ENCODE measurements at places on chromosomes 2 and 18.

DNA sequence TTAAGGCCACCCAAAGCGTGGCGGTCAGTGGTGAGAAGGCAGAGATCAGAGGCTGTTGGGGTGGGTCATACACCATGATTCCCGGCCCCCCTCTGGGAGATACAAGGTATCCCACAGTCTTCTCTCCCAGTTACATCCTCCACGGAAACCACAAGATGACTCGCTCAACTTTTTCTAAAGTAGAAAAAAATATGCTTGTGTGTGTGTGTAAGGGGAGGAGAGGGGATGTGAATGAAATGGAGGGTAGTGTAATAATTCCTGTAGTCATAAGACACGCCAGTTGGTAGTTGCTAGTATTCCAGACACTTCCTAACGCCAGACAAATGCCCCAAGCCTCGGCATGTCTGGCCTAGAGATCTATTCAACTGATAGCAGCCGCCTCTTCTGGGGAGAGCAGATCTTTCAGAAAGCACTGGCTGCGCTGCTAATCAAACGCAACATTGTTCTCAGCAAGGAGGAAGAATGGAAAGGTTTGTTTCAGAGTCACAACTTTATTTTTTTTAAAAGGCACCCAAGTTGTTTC lies 143.5 kb downstream of the TGIF1 start:
- peak; percentile 51 for DNase-seq

- no peak for DNase-seq
Measured at GRCh38 chr2:23703037-23703582, 223.8 kb downstream of the ATAD2B start.

- no peak for DNase-seq
Measured at GRCh38 chr2:58572731-58573130, 331.6 kb upstream of the FANCL start.

DNA sequence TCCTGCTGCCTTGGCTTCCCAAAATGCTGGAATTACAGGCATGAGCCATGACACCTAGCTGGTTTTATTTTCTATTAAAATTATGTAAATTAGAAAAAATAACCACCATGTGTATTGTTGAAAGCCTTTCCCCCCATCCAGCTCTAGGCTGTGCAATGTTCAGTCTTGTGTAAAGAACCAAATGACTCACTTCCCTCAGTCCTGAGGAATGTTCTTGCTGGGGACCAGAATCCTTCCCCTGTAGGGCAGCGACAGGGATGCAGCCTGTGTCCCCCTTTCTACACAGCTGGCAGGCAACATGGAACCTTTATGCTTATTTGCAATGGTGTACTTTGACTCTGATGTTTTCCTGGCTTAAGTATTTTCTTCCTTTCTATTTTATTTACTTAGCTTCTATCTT lies 29.4 kb downstream of the AOX1 start:
- no peak for DNase-seq
